Naive thymus-derived CD8-positive, alpha-beta T cell (primary cell): ENCODE measurements at places on chromosomes 7 and 10.

- H3K27me3 ChIP-seq, result no peaks in the 10 kb centered on the region
- peak overlapping the region; percentile 40 for H3K4me3 ChIP-seq
- peak overlapping the region; percentile 97 for H3K27ac ChIP-seq
- H3K36me3 ChIP-seq, result no peaks in the 10 kb centered on the region
Measured at GRCh38 chr10:102675666-102676533, 31.6 kb downstream of the TRIM8 start.

GRCh38 chr10:86162696-86163400, 203.7 kb downstream of the GRID1 start:
- no peak overlapping the region for H3K4me3 ChIP-seq
- DNase-seq, result peak; percentile 27
- H3K27me3 ChIP-seq, result no peaks in the 10 kb centered on the region
- H3K4me1 ChIP-seq, result no peaks in the 10 kb centered on the region

GRCh38 chr7:148849393-148850098, 34.5 kb downstream of the EZH2 start:
- H3K4me1 ChIP-seq, result peaks cover 44% of the 10 kb centered on the region
- no peak overlapping the region for H3K27ac ChIP-seq
- H3K27me3 ChIP-seq, result no peaks in the 10 kb centered on the region

DNA sequence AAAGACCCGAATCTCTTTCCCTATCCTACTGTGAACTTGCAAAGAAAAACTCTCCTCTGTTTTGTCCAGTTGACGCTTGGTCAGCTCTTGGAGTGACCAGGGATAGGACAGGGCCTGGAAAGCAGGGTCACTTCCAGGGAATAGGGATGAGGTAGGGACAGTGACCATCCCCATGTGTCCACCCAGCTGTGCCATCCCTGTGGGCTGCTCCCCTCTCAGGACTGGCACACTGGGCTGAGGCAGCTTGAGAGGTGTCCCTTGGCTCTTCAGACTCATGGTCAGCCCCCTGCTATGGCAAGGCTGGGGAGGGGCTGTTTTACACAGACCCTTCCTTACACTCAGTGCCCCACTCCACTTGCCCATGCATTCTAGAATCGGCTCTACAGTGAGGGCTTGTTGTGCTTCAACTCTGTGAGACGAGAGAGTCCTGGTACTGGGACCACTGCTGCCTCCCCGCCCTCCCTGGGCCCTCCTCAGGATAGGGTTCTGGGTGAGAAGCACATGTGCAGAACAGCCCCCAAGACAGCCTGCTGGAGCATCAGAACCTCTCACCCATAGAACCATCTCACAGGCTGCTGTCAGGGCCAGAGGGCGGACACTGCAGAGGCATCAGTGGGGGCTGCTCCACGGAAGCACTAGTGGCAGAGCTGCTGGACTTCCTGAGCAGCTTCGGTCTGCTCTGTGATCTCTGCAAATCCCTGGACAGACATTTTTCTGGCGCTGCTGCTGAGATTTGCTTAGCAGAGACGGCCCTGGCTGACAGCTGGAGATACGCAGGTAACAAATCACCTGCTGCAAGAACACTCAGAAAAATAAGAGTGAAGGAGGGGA, 202.8 kb upstream of the CXCL12 start:
- H3K27me3 ChIP-seq, result peaks cover 22% of the 10 kb centered on the region
- DNase-seq, result no peak
- H3K4me1 ChIP-seq, result no peaks in the 10 kb centered on the region
- H3K27ac ChIP-seq, result no peak overlapping the region
- H3K36me3 ChIP-seq, result no peaks in the 10 kb centered on the region

GRCh38 chr7:6279341-6279740, 6.9 kb upstream of the CYTH3 start:
- no peak for DNase-seq
- H3K36me3 ChIP-seq, result no peaks in the 10 kb centered on the region
- H3K4me1 ChIP-seq, result no peaks in the 10 kb centered on the region
- H3K27ac ChIP-seq, result no peak overlapping the region

GRCh38 chr7:99579956-99580777, 17.9 kb upstream of the TMEM225B start:
- no peaks in the 10 kb centered on the region for H3K36me3 ChIP-seq
- H3K27ac ChIP-seq, result peak overlapping the region; percentile 96
- no peaks in the 10 kb centered on the region for H3K27me3 ChIP-seq
- peak overlapping the region; percentile 95 for H3K4me3 ChIP-seq
